Fibroblast of skin of right biceps (primary cell): ENCODE measurements at places on chromosomes 6 and 20.

DNA sequence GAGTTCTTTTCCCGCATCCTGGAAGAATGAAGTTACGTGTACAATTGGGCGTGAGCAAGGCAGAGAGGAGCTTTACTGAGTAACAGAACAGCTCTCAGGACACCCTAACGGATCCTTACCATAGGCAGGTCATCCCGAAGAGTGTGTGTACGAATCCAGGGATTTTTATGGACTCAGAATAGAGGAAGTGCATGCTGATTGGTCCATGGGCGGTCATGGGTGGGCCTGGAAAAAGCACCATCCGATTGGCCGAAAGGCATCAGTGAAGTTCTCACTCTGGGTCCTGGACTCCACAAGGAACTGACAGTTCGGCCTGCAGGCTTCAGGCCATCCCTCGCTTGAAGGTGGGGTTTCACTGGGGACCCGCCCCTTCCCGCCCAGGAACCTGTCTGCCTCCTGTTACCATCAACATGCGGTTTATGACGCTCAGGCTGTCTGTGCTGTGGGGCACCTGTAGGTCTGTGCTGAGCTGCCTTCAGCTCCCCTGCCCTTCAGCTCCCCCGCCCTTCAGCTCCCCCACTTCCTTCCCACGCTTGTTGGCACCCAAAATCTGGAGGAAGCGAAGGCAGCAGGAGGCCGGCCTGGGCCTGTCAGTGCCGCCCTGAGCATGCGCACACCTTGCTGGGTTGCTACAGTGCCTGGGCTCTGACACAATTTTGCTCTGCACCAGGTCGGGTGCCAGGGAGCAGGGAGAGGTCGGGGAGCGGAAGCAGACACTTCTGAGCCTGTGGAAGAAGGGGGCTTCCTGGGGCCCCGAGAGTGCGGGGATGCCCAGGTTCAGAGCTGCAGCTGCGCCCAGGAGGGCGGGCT lies 57.9 kb upstream of the MANEA start:
- no peak for DNase-seq

GRCh38 chr6:10633216-10633615 lies 61.2 kb downstream of the C6orf52 start:
- DNase-seq: peak; percentile 46

GRCh38 chr6:13217206-13217905 lies 111.0 kb downstream of the TBC1D7 start:
- DNase-seq: peak; percentile 63

- DNase-seq: no peak
These were observed 165.5 kb downstream of the BACH2 start for GRCh38 chr6:90131125-90131524.

GRCh38 chr20:815914-816606 lies 17.5 kb upstream of the FAM110A start:
- peak; percentile 50 for DNase-seq

DNA sequence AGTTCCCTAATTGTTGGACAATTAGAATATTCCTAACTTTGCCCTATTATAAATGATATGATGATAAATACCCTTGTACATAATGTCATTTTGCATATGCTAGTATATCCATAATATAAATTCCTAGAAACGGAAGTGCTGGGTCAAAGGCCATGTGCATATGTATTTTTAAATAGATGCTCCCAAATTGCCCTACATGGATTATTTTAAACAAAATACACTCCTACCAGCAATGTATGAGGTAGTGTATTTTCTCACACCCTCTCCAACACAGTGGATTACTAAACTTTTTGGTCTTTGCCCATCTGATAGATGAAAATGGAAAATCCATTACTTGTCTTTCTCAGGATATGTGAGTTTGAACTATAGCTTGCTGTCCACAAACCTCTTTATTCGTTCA lies 385.1 kb upstream of the JARID2 start:
- DNase-seq: no peak

GRCh38 chr20:57742507-57743181 lies 32.8 kb upstream of the PMEPA1 start:
- no peak for DNase-seq

GRCh38 chr6:26158581-26159356 lies 71.5 kb downstream of the HFE start:
- DNase-seq: peak; percentile 64

DNA sequence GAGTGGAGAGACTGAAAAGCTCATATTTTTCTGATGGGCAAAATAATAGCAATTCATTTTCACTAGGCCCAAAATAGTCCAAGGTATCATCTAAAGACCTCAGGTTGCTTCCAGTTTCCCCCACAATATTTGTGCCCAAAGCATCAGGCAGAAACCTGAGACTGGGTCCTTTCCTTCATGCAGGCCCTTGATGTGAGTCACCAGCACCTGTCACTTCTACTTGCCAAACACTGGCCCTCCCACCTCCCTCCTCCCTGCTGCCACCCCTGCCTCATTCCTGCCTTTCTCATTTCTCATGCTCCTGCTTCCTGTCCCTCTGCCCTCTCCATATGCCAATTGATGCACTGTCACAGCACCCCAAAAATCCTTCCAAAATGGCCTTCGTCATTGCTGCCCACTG lies 230.4 kb upstream of the CST7 start:
- no peak for DNase-seq

DNA sequence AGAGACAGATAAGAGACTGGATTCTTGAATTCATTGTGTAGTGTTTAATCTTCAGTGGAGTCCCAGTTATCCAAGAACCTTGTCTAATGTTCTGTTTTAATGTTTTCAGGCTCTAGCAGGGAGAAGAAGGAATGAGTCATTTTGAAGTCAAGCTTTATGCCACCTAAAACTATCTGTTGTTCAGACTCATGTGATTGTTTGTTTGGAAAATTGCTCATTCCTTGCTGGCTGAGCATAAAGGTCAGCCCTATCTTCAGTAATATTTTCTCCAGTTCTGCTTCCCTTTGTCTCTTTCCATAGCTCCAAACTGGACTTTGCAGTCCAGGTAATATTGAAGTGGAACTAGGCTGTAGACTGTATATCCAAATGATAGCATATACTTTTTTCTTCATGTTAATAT lies 34.2 kb downstream of the CLVS2 start:
- no peak for DNase-seq

GRCh38 chr6:154276810-154277628 lies 79.6 kb downstream of the IPCEF1 start:
- DNase-seq: peak; percentile 34

DNA sequence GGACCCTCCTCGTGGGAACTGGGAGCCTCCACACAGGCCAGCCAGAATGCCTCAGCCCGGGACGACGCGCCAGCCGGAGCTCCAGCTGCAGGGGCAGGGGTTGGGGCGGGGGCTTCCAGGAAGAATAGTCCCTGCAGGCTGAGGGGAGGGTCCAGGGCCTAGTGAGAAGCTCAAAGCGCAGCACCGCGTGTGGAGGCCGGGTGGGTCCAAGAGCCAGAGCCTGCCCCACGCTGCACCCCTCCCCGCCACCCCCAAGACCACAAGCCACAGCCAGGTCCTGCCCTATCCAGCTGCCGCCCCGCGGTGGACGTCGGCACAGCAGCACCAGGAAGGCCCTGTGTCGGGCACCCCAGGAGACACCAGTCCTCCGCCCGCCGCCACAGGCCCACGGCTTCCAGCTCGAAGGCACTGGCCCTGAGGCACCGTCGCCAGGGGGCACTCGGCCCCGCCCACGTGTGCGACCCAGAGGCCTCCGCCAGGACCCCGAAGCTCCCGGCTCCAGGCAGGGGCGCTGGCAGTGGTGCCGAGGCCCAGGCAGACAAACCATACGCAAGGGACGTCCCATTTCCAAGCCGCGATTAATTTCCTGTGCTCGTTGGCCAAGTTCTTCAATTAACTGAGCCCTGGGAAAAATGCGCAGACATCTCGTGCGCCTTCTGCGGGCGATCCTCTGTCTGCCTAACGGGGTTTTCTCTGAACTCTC lies 19.5 kb downstream of the KCNQ2 start:
- DNase-seq: no peak

DNA sequence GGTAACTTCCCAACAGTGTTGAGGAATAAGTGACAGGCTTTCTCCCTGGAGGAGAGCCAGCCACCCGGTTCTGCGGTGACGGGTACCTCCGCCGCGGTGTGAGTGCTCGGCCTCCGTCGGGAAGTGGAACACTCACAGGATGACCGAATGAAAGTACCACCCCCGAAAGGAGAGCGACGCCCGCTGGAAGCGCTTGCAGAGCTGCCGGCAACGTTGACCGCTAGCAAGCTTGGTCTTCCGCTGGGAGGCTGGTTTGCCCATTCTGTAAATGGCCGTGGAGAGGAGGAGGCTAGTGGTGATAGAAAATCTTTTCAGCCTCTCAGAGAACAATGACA lies 614 bp upstream of the TMEM242 start:
- DNase-seq: peak; percentile 81

DNA sequence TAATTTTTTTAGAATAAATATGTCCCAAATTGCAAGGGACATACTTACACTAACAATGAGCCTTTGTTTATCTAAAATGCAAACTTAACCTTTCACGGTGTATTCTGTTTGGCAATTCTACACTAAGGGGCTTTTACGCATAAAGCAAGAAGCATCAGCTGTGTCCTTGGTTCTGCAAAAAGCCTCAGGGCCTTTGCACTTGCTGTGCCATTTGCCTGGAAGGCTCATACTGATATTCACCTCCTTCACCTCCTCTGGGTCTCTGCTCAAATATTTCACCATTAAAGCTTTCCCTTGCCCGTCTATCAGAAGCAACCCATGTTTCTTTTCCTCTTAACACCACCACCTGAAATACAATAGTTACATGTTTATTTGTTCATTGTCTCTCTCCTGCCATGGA lies 8.9 kb upstream of the BMP7 start:
- DNase-seq: no peak

DNA sequence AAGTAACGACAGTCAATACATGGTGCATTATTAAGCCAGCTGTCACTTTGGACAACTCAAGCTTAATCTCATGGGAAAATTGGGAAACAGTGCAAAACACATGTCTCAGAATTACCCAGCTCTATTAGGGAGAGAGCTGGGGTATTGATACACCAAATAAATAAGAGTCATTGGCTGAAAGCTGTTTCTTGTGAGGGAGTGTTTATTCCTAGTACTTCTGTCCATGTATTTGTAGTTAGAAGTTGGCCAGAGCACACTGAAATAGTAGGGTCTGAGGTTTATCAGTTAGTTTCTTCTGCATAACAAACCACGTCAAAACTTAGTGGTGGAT lies 192.0 kb upstream of the RALGAPA2 start:
- no peak for DNase-seq

GRCh38 chr6:42152024-42152423 lies 9.6 kb upstream of the C6orf132 start:
- DNase-seq: peak; percentile 42

DNA sequence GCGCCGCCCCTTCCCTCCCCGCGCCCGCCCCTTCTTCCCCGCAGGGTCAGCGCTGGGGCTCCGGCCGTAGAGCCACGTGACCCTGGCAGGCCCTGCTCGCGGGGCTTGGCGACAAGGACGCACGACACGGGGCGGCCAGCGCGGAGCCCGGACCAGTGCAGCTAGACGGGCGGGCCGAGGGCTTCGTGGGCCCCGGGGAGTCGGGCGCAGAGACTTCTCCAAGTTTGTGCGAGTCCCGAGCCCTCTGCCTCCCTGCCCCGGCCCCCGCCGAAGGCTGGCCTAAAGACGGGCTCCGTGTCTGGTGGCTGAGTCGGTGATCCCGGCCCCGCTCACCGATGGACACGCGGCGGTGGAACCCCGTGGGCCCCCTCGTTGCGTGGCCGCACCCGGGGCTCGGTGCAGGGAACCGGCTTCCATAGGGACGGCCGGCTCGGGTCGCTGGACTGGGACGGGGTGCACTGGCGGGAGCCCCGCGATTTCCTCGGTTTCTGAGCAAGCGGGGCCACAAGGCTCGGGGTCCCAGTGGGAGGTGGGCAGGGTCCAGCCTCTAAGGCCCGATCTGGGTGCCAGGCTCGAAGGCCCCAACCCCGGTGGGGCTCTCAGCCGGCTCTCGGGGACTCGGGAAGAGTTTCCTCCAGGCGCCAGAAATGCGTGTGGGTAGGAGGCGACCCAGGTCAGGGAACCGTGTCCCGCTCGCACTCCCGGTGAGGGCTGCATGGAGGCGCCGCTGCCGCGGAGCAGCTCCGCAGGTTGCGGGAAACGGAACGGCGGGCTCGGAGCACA lies 452 bp upstream of the GATA5 start:
- DNase-seq: no peak

- DNase-seq: no peak
These were observed 33.7 kb downstream of the PREP start for GRCh38 chr6:105369145-105369544.

GRCh38 chr6:50264995-50265571 lies 215.4 kb upstream of the DEFB112 start:
- DNase-seq: no peak

- no peak for DNase-seq
These were observed 16.4 kb upstream of the XRN2 start for GRCh38 chr20:21286775-21287174.

- peak; percentile 92 for DNase-seq
These were observed 111.3 kb downstream of the BCKDHB start for GRCh38 chr6:80217794-80218193.

DNA sequence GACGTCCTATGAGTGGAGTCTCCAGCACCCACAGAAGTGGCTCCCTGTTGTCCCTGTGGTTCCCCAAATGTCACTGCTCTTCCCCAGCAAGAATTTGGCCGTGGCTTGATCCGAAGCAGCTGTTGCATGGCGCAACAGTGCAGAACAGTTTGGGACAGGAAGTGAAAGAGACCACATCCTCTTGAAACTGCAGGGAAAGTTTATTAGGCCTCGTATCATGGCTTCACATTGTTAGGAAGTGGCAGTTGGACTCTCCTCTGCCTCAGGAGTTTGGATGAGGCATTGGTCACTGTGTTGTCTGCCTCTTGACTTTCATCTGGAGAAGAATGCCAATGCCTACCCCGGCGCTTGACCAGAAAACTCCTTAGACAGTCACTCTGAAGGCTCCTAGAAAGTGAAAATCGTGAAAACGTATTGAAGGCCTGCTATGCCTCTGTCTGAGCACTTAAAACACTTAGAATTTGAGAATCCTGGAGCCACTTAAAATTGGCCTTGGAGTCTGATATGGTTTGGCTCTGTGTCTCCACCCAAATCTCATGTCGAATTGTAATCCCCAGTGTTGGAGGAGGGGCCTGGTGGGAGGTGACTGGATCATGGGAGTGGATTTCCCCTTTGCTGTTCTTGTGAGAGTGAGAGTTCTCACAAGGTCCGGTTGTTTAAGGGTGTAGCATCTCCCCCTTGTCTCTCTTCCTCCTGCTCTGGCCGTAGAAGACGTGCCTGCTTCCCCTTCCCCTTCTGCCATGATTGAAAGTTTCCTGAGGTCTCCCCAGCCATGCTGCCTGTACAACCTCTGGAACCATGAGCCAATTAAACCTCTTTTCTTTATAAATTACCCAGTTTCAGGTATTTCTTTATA lies 334.9 kb upstream of the JARID2 start:
- DNase-seq: peak; percentile 48
